Body of pancreas (tissue), 4 donors: ENCODE measurements at places on chromosomes 3 and 15. TPM values are rescaled to one million over a fixed set of nuclear protein-coding genes. Genes with fewer than 3 reads are reported as not detected.

Gene ALDH1A2
- total RNA-seq, result 1.6 TPM

Gene ABHD6
- 5.3 TPM for total RNA-seq

Gene PLA2G4E
- total RNA-seq, result not detected

Gene CATSPER2
- 16.2 TPM for total RNA-seq

Gene ABHD17C
- 5.3 TPM for total RNA-seq

Gene MYZAP
- total RNA-seq, result 10.9 TPM

Gene ACAD9
- total RNA-seq, result 46.5 TPM

Gene PRTG
- total RNA-seq, result 4.0 TPM

Gene DLEC1
- 0.78 TPM for total RNA-seq

Gene ARHGEF26
- total RNA-seq, result 16.9 TPM

Gene GCHFR
- 26.4 TPM for total RNA-seq

Gene GOLIM4
- 32.6 TPM for total RNA-seq

Gene PSTPIP1
- total RNA-seq, result 3.3 TPM

Gene CTXN2
- total RNA-seq, result 0.52 TPM

Gene SLC22A13
- 0.52 TPM for total RNA-seq

Gene GPR156
- not detected for total RNA-seq

Gene VWA5B2
- 15.8 TPM for total RNA-seq

Gene CNTN4
- total RNA-seq, result 13.0 TPM

Gene TNFSF10
- total RNA-seq, result 27.5 TPM

Gene LTF
- total RNA-seq, result 8.9 TPM

Gene IL17RC
- 60.3 TPM for total RNA-seq

Gene LMCD1
- total RNA-seq, result 32.4 TPM

Gene LSG1
- 30.1 TPM for total RNA-seq

Gene ATOSA
- 63.6 TPM for total RNA-seq

Gene HGD
- total RNA-seq, result 14.2 TPM
